ENCODE measurements at places on chromosomes 2 and 18.

DNA sequence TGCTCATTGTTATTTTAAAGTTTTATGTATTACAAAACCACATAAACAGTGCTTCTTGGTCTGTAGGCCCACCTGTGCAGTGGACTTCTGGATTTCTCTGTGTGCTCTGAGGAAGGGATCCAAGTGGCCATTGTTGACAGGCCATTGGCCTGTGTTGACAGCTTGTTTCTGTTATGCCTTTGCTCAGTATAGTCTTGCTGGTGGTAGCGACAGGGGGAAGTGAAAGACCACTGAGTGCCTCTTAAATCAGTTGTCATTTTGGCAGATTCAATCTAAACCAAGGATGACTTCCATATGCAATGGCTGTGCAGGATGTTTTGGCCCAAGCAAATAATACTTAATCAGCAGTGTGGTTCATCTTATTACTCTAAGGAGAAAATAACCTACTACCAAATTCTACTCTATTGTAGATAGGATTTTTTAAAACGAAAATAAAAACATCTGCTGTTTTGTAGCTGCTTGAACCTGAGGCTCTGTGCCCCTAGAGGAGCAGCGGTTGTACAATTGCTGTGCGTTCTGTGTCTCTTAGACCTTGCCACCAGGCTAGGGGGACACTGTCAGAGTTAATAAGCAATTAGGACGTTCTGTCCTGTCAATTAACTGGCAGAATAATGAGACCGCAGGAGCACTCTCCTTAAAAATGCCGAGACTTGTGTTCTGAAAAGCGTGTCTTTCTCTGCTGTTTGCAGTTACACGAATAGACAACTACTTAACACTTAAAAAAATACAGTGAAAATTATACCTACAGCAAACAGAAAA, 108.2 kb downstream of the RHBDD1 start:
- no peak for DNase-seq

- no peak for DNase-seq
Observed at GRCh38 chr2:240403396-240404104, 31.9 kb upstream of the GPC1 start.

DNA sequence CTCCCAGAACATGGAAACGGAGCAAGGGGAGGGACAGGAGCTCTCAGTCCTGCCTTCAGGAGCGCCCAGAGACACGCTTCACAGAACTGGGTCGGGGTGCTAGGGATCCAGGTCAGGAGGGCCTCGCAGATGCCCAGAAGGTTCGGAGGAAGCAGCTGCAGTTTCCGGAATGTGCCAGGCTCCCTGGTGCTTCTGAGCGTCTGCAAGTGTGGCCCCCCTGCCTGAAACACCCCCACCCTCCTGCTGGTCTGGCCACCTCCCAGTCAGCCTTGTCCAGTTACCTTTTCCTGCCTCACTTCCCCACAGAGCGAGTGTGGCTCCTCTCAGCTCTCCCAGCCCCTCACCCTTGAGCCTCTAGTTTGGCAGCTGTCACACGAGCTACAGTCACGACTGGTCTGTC, 88.3 kb upstream of the TAF1B start:
- DNase-seq, result no peak

DNA sequence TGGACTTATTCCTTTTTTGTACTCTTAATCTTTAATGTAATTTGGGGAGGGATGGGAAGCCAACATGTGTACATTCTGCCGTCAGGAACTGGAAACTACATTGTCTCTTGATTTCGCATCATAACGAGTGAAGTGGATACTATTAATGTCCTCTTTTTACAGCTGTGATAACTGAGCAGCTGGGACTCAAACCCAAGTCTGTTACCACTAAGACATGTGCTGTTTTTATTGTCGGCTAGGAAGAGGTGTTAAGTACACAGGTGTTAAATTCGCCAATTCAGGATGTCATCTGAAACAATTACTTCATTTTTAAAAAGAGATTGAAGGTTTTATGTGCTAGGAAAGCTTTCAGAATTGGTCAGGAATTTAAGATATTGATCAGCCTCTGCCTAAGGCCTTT, 6.9 kb downstream of the GMCL1 start:
- DNase-seq, result no peak

- DNase-seq, result no peak
Observed at GRCh38 chr2:41954304-41955291, 93.2 kb upstream of the PKDCC start.

DNA sequence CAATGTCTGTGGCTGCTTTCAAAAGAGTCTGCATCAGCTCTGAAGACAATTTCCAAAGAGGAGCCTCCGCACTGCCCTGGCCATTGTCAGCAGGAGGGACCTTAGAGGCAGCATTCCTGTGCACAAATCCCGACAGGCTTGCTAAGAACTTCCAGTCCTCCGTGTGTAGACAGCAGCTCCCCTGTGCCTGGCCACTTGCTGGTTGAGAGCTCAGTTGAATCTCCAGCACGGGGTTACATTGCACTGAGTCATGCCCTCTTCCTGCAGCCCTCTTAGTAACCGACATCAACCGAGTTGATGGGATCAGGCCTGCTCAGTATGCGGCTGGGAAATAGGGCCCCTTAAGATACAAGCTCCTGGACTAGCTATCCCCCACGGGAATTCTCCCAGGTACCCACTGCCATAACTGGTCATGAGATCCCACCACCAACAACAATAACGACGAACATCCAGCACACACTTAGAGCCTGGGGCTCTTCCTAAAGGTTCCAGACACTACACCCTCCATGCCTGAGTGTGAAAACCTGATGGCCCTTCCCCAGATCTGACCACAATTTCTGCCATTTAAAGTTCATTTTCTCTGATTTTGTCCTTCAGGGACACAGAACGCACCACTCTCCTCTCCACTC, 12.0 kb downstream of the ATP6V1B1 start:
- DNase-seq, result no peak

All from NCI-H2081 treated with DMSO at 0.1 percent for 48 hours (cell line).